ENCODE measurements at places on chromosomes 2 and 18.

GRCh38 chr18:35028536-35028935 lies 12.7 kb upstream of the MAPRE2 start:
- DNase-seq: peak; percentile 56

- no peak for DNase-seq
Observed at GRCh38 chr18:1578505-1578904, 673.8 kb downstream of the ADCYAP1 start.

- no peak for DNase-seq
Observed at GRCh38 chr2:62084801-62085200, 111.1 kb upstream of the B3GNT2 start.

DNA sequence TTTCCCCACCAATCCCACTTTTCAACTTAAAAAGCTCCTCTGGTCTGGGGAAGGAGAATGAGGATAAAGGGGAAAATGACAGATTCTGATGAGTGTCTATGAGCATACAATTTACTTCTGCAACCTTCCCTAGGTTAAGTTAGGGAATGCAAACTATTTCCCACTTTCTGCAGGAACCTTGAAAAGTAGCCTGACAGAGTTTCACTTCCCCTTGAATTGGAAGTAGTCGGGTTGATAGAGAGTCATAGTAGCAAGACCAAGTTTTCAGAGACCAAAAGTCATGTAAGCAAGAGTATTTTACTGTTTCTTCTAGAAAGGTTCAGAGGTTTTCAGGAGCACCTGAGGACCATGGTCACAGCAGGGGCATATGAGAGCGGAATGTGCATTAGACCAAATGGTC lies 815.1 kb downstream of the CPS1 start:
- no peak for DNase-seq

- DNase-seq: no peak
Observed at GRCh38 chr2:17733599-17733998, 20.0 kb downstream of the SMC6 start.

- DNase-seq: no peak
Observed at GRCh38 chr2:6237039-6237660, 545.0 kb downstream of the SOX11 start.

DNA sequence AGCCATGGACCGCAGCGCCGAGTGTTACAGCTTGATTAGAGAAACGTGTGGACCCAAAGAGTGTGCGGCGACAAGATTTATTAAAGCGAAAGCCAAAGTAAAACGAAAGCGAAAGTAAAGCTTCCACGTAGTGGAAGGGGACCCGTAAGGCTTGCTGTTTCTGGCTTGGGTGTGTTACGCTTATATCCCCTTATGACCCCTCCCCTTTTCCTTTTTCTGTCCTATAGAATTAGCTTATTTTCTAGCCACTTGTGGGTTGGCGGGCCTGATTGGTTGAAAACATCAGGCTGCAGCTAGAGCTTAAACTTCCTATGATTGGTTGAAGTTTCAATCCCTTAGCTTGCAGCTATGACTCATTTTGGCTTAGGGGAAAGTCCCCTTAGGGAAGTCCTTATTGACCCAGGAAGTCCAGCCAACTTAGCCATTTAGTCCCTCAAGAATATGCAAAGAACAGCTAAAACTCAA lies 969.7 kb downstream of the DCDC2C start:
- DNase-seq: peak; percentile 0

- DNase-seq: peak; percentile 64
Observed at GRCh38 chr2:136238286-136239078, 120.5 kb upstream of the CXCR4 start.

GRCh38 chr2:77192811-77193289 lies 329.3 kb downstream of the LRRTM4 start:
- no peak for DNase-seq

DNA sequence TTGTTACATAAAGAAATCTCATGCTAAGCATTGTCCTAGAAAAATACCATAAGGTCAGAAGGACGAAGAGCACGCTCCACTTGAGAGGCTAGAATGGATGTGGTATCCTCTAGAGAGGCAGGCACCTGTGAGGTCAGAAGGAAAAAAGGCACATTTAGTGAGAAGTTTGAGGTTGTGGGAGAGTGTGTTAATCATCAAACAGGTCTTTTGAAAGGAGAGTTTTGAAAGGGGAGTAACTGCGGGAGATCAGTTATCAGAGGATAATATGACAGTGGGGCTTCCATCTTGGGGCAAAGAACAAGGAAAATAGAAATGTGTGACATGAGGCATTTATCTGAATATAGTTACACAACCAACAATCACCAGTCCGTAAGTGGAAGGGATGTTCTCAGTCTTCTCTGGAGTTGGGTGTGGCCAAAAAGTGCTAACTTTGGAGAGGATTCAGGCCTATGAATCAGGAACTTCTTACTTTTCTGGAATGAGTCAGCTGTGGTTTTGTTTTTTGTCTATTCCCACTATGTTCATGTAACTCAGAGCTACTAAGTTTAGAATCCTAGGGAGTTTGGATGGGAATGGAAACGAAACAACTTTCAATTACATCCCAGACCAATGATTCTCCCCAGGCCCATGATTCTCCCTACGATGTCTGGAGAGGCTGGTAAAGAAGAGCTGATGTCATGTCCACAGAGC lies 451.4 kb upstream of the ST6GAL2 start:
- DNase-seq: peak; percentile 91

DNA sequence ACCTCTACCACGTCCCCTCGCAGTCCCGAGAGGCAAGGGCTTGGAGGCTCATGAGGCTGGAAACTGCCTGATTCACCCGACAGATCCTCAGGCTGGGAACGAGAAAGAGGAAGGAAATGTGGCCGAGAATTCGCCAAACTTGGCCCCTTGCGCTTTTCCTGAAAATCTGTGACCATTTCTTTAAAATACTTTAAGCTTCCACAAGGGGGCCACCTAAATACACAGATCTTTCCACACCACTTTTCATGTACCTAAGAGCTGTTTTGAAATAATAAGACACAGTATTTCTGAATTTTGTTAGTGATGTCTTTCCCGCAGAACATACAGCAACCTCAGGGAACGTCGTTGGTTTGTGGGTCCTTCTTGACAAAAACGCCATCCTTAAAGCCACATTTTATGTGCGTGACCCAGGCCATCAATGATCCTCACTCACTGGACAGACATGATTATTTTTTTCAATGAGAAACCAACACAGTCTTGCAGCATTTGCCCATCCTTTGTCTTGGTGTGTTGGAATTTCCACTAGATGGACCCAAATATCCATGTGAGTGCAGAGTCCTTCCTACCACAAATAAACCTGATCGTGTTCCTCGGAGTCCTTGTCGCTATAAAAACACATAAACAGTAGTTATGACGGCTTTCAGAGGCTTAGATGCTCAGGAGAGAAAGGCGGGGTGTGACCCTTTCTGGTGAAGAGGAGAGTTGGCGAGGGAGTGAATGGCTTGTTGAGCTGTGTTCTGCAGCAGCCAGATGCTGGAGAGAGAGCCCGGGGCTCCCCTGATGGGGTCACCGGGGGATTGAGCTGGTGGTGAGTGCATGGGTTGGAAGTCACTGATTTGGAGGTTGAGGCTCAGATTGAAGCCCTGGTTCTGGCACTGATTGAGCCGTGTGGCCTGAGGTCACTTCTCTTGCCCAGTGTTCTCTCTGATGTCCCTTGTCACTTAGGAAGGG lies 25.0 kb downstream of the DCDC2C start:
- peak; percentile 79 for DNase-seq

GRCh38 chr2:234670806-234671205 lies 173.9 kb upstream of the ARL4C start:
- DNase-seq: no peak

DNA sequence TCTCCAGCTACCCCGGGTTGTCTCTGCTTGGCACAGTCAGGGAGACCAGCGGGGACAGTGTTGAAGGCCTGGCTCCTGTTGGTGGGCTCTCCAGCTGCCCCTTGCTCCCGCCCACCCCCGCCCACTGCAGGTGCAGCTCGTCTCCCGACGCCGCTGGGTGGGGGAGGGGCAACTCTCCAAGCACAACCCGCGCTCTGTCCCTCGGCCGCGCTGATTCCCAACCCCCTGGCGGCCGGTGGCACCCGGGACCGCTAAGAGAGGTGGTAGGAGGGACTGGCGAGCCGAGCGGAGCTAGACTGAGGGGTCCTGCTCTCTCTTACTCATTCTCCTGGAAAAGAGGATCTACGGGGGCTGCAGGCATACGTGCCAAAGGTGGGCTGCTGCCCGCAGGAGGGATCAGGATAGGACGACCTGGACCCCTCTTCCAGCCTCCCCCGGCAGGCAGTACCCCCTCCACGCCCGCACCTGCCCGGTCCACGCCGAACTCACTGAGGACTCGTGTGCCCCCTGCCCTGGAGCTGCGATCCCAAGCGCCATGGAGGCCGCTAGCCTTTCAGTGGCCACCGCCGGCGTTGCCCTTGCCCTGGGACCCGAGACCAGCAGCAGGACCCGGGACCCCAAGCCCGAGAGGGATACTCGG lies 44.5 kb downstream of the DDX18 start:
- DNase-seq: peak; percentile 20

GRCh38 chr18:68284236-68284780 lies 430.6 kb downstream of the TMX3 start:
- no peak for DNase-seq

DNA sequence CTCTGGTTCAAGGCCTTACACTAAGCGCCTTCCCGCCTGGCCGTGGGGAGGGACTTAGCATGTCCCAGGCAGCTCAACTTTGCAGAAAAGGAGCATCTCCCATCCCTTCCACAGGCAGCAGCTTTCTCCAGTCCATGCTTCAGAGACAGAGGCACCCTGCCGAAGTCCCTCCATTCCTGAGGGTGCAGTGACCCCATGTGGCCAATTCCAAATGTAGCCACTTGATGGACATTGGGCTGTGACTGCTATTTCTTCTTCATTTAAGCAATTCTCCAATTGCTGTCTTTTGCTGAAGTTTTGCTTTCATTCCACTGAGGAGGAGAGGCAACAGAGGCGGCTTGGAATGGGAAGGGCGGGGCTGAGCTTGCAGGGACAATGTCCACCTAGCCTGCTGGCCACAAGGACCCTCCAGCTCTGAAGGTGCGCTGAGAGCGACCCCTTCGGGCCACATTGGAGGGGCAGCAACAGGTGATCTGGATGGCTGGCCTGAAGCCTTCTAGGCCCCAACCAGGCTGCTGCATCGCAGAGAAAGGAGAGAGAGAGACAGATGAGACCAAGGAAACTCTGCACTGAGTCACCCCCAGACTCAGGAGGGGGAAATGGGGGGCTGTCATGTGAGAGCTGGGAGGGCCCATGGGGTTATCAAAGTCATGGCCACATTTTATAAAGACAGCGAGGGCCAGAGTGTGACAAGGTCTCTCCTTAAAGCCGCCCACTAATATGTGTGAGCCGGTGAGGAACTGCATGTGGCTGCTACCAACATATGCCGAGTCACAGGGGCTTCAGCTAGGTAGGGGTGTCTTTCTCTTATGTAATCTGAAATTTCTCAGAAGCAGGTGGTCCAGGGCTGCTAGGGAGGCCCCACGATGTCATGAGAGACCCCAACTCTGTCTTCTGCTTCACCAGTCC lies 61.3 kb downstream of the LONRF2 start:
- peak; percentile 82 for DNase-seq

- no peak for DNase-seq
Observed at GRCh38 chr2:124250433-124250832, 225.3 kb downstream of the CNTNAP5 start.

All from GM23248 (cell line).